Right cardiac atrium (tissue), 5 donors: ENCODE measurements at places on chromosomes 16 and 17.
A peak's percentile ranks its signal among the peaks of the same experiment; 100 is the strongest.

DNA sequence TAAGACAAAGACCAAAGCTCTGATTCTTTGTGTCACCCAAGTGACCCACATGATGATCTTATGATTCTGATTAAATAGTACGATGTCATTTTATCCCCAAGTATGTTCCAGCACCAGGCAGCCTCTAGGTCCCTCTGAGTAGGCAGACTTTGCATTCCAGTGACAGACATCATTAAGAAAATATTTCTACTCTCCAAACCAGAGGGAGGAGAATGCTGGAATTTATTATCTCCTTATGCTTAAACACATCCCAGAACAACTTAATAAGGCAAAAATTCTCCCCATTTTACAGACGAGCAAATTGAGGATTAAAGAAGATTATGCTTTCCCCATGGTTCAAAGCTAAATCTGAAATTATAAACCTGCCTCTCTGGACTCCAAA lies 192.8 kb upstream of the CDH11 start:
- DNase-seq, result no peak

DNA sequence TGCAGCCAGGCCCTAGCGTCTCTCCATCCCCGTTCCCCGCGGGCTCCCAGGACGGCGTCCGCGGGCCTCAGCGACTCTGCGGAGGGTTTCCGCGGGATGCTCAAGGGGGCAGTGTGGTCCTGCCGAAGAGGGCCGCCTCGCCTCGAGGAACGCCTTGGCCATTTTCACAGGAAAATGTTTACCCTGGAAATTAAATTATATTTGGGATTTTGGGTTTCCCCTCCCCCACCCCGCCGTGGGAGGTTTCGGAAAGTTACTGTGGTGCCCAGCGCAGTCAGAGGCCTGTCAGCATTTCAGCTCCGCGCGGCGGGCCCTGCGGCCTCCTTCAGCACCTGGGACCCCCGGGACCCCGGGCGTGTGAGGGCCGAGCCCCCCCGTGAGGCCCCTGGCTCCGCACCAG lies 94.5 kb downstream of the PCTP start:
- DNase-seq, result peak; percentile 54

DNA sequence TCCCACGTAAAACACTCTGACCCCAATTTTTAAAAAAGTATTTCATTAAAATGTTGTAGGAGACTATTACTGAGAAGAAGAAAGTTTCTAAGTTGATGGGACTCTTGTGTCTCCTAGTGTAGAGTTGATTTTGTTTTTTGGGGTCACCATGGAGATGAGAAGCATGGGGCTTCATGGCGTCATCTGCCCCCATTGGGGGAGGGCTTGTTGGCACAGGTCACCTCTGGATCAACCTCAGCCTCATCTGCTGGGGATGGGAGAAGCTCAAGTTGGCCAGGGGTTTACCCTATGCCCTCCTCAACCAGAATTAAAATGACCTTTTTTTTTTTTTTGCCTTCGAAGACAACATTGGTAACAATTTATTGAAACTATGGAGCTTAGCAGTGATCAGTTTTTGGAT lies 28.3 kb downstream of the MSI2 start:
- no peak for DNase-seq

DNA sequence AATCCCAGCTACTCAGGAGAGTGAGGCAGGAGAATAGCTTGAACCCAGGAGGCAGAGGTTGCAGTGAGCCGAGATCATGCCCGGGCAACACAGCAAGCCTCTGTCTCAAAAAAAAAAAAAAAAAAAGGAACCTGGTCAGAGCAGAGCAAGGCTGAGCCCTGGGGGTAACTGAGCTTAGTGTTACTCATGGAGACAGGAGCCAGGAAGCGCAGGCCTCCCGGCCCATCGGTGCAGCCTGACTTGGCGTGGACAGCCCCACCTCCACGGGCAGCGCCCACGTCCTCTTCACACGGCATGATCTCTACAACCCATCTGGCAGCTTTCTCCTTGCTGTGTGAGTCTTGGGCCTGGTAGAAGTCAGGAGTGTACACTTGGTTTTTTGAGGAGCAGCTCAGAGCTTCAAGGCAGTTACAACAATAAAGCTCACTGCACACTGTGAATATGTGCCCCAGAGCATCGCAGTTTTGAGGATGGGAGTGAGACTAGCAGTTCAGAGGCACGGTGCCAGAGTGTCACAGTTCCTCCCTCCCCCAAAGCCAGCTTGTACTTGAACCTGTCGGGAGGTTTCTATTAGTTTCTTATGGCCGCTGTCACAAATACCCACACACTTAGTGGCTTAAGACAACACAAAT lies 129.9 kb downstream of the RAP1GAP2 start:
- no peak for DNase-seq

DNA sequence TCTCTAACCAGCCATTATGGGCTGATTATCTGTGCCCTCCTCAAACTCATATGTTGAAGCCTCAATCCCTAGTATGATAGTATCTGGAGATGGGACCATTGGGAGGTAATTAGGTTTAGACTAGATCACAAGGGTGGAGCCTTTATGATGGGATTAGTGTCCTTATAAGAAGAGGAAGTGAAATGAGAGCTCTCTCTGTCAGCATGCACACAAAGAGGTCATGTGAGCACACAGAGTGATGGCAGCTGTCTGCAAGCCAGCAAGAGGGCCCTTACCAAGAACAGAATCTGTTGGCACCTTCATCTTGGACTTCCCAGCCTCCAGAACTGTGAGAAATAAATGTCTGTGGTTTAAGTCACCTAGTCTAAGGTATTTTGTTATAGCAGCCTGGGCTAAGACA lies 101.9 kb downstream of the PCTP start:
- DNase-seq, result no peak

DNA sequence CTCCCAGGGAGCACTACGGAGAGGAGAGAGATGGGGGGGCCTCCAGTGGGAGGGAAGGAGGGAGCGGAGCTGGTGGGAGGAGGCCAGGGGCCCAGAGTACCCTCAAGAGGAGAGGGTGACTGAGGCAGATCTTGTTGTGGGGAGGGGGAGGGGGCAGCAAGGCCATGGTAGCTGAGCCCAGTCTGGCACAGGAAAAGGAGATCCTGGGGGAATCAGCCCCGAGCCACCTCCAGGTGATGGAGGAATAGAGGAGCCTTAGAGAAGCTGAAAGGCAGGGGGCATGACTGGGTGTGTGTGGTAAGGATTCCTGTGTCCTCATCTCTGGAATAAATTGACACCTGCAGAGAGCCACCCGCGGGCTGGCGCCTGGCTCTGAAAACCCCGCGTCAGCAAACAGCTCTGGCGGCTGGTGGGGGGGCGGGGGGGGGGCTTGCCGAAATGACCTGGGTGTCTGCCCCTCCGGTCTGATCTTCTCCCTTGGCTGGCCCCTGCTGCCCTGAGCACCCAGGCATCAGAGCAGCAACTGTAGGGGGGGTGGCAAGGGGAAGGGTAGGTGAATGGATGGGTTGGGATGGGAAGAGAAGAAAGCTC lies 1.3 kb upstream of the NLGN2 start:
- DNase-seq, result no peak

GRCh38 chr17:61097781-61098180 lies 301.9 kb upstream of the TBX2 start:
- no peak for DNase-seq

GRCh38 chr17:59839651-59840328 lies 53.0 kb downstream of the TUBD1 start:
- no peak for DNase-seq

DNA sequence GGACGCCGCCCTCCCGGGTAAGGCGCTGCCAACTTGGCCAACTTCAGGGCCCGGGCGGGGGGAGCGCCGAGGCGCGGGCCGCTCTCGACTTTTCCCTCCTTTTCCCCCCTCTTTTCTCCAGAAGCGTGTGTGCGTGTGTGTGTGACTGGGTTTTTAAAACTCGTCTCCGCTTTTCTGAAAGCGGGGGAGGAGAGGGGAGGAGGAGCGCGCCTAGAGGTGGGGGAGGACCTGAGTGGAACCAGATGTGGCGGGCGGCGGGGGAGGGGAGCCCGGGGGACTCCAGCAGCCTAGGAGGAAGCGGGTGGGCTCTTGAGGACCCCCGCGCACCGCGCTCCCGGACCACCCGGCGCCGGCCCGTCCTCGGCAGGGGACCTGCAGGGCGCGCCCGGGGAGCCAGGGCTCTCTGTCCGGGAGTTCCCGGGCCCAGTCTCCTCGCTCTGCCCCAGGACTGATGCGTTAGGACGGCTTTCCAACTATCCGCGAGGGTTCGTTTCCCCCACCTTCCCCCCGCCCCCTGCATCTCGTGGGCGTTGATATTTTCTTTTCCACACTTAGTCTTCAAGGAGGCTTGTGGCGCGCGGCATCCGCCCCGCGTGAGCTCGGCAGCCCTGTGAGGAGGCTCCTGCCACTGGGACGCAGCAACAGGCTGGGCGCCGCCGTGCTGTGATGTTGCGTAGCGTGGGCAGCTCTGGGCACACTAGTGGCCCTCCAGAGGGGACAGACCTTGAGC lies 599 bp downstream of the MRC2 start:
- DNase-seq, result peak; percentile 87

DNA sequence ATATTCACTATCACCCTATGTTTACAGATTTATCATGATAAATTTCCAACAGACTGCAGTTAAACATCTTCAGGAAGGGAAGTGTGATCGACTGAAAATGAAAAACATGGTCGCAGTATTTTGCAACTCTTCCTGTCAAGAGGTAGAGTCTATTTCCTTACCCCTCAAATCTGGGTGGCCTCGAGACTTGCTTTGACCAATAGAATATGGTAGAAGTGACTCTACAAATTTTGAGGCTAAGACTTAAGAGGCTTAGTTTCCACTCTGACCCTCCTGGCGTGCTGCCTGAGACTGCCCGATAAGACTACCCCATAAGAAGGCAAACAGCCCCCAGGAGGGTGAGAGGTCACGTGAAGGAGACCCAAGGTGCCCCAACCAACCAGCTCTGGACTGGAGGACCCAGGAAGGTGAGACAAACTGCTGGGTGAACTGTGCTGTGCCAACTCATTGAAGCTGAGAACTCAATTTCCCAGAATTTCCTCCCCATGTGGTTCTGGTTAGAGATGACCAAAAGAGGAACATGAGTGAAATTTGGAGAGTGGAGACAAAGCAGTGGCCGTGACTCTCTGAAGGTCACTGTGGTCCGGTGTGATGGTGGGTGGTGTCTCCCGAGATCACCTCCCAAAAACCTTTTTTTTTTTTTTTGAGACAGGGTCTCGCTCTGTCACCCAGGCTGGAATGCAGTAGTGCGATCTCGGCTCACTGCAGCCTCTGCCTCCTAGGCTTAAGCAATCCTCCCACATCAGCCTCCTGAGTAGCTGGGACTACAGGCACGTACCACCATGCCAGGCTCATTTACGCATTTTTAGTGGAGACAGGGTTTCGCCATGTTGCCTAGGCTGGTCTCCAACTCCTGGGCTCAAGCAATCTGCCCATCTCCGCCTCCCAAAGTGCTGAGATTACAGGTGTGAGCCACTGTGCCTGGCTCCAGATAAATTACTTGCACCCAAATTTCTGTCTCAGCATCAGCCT lies 38.2 kb upstream of the LITAF start:
- no peak for DNase-seq

DNA sequence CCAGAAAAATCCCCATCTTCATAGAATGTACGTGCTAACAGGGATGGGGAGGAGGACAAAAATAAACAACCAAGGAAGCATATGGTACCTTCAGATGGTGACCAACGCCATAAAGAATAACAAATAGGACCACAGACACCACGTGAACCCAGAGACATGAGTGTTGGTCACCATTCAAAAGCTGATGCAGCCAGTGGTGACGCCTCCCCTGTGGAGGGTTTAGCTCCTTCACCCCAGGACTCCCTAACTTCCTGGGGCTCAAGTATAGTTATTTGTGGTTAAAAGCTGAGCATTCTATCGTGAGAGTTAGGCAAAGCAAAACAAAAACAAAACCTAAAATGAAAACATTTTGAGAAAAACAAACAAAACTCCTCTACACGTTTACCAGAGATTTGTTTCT lies 184.7 kb downstream of the SOX9 start:
- DNase-seq, result peak; percentile 52

- DNase-seq, result no peak
These were observed 51.8 kb downstream of the PIMREG start for GRCh38 chr17:6496116-6496481.
